ENCODE measurements at places on chromosomes 16 and 17.

GRCh38 chr16:3188925-3189825 is 1.2 kb downstream of the OR1F1 start:
- DNase-seq, result peak; percentile 58

GRCh38 chr17:80825471-80826345 is 165.9 kb upstream of the CHMP6 start:
- no peak for DNase-seq

GRCh38 chr16:1908184-1908583 is 10.0 kb downstream of the HS3ST6 start:
- peak; percentile 26 for DNase-seq

DNA sequence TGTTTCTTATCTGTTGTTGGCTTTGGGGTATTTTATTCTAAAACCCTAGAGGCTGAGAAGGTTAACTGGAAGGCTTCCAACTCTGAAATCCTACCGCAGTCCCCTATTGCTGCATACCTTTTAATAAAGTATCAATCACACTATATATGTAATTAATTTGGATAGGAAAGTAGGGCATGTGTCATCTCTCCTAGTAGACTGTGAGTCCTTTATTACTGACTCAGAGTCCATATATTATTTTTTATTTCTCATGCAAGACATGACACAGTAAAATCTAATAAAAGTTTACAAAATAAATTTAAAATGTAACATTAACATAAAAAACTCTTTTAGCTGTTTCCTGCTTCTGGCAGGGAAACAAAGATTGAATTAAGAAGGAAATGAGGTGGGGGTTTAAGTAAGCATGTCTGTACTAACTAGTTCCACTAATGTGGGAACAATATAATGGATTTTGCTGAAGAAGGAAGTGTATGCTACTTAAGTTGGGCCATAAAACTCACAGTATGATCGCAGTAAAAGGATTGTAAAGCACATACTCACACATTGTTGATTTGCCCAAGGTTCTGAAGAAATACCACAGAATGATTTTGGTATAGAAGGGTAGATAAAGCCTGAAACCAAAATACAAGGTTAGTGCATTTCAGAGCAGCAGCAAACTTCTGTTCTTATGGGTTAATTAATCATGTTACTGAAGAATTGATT is 97.6 kb upstream of the HLF start:
- DNase-seq, result no peak

DNA sequence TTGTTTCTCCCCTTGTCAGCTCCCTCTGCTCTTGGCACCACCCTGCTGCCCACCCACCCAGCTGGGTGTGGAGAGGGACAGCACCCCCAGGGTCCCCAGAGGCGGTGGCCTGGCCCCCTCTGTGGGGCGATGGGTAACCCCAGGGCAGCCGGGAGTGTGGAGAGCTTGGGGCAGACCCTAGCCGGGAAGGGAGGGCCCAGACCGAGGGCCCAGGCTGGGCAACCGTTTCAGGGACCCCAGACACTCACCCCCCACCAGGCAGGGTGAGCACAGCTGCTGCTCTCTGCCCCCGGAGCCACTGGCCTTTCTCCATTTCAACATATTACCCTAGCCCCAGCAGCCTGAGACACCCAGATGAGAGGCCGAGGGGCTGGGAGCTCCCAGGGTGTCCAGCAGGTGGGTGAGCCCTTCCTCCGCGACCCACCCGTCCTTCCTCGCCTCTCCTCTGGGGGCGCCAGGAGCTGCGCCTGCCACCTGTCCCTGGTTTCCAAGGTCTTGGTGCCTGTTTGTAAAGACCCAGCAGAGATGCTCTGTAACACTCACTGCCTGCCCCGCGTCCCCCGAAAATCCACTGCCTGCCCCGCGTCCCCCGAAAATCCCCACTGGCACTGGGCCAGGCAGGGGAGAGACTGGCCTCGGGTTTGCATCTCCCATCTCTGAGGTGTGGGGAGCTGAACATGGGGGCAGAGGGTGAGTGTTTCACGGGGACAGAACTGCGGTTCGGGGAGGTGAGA is 45.4 kb downstream of the BAHCC1 start:
- DNase-seq, result no peak

DNA sequence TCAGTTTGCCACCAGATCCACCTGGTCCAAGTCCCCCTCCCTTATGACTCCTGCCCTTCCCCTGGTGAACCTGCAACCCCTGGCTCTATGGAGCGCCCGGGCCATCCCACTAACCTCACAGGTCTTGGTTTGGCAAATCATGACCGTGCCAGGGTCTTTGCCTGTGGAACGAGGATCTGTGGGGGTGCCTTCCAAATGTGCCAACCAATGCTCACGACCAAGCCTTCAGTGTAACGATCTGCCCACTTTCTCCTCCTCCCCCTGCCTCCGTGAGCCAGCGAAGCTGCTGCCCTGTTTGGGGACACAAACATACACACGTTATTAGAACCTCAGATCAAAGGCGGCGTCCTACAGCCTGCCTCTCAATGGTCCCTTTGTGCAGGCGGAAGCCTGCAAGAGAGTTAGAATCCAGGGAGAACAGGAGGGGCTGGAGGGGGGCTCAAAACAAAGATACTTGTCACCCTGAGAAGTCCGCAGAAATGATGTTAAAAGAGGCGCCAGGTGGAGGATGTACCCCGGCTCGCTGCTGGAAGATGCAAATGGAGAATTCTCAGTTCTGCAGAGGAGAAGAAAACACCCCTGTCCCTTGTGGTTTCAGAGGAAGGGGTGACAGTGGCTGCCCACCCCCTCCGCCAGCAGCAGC is 9.0 kb upstream of the NKD1 start:
- DNase-seq, result no peak

- DNase-seq, result no peak
Measured at GRCh38 chr17:37708616-37709212, 36.1 kb downstream of the HNF1B start.

GRCh38 chr17:35612924-35613521 is 25.9 kb downstream of the AP2B1 start:
- DNase-seq, result peak; percentile 51

DNA sequence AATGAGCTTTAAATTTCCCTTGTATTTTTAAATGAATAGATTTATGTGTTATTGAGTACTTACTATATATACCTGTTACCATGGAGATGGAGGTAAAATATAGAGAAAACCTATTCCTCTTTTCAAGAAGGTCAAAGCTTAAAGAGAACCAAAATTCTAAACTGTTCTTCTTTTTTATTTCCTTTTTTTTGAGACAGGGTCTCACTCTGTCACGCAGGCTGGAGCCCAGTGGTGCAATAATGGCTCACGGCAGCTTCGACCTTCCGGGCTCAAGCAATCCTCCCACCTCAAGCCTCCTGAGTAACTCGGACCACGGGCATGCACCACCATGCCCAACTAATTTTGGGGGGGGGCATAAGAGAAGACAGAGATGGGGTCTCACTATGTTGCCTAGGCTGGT is 25.0 kb upstream of the TMEM97 start:
- no peak for DNase-seq

- no peak for DNase-seq
Measured at GRCh38 chr17:63652106-63652505, 29.9 kb downstream of the MAP3K3 start.

DNA sequence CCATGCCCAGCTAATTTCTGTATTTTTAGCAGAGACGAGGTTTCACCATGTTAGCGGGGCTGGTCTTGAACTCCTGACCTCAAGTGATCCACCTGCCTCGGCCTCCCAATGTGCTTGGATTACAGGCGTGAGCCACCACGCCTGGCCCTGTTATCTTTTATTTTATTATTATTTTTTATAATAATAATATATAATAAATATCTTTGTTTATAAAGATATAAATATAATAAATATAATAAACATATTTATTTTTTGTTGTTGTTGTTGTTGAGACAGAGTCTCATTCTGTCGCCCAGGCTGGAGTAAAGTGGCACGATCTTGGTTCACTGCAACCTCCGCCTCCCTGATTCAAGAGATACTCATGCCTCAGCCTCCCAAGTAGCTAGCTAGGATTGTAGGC is 7.0 kb upstream of the RNF157 start:
- DNase-seq, result no peak

GRCh38 chr17:76111956-76112355 is 8.4 kb upstream of the EXOC7 start:
- DNase-seq, result peak; percentile 25

GRCh38 chr16:60485872-60486489 is 1550.3 kb downstream of the CDH8 start:
- DNase-seq, result peak; percentile 3

DNA sequence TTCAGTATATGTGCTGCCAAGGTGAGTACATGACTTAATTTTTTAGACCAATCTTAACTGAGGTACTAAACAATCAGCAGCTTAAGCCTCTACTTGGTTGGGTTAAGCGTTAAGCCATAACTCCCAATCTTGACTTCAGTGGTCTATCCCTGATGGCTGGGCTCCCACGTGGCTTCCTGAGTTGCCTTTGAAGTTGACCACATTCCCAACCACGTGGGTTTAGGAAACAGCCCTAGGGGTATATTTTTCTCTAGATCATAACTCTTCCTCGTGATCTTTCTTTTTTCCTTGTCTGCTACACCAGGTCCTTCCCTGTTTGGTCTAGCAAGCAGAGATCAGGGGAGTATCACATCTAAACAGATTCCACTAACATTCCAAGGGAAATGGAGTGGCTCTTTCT is 20.1 kb upstream of the PIRT start:
- no peak for DNase-seq

DNA sequence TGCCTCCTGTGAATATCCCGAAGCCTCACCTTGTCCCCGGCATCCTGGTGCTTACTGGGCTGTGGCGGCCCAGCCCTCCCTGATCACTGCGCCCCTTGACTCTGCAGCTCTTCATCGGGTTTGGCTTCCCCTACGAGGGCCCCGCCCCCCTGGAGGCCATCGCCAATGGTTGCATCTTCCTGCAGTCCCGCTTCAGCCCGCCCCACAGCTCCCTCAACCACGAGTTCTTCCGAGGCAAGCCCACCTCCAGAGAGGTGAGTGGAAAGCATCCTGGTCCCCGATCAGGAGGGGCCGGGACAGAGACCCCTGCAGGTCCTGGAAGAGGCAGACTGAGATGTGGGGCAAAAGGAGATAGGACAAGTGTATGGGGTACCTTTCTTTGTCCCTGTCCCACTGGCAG is 72.1 kb downstream of the MGAT5B start:
- no peak for DNase-seq

DNA sequence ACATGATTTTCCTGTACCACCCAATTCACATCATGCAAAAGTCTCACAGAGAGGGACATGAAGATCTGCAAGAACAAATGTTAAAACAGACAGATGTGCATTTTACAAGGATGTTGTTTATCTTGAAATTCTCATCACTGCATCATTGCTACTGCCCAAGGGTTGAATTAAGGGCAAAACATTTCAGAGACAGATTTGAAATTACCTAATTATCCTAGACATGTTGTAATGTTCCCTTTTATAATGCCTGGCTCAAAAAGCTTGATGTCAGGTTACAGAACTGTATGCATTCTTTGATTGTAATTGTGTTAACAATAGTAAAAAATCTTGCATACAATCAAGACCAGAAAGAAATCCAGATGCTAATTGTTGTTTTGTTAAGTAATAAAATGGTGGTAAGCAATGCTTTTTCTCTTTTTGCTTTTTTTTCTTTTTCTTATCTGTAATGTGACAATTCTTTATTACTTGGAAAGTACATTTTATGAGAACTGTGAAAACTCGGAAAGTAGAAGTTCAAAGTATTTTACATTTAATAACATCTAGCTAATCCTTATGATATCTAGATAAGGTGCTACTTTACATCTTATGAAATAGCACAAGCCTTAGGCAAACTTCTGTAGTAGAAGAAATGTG is 3.6 kb upstream of the DUSP14 start:
- DNase-seq, result peak; percentile 32

DNA sequence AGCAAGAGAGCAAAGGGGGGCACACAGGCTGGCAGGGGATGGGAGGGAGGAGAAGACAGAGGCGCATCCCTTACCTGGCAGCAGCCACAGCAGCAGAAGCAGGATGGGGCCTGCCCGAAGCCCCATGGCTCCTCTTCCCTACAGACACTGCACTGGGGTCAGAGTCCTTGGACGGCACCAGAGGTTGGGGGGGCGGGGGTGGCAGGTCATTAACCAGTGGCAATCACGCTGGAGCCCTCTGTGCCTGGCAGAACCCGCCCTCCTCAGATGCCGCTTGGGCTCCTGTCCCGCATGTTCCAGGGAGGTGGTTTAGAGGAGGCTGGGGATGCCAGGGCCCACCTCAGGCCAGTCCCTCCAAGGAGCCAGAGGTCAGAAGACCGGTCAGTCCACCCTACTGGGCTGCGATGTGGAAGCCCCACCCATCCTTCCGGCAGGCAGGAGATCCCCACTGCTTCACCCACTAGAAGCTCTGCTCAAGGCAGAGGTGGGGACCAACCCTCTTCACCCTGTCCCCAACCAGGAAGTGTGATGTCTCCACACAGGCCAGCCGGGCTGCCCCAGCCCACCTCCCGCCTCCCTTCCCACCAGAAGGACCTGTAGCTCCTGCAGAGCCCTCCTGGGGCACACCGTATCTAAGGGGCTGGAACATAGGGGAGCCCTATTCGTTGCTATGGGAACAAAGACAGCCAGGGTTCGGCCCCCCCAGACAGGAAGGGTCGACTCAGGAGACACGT is 11.7 kb downstream of the ZG16B start:
- no peak for DNase-seq

- DNase-seq, result no peak
Measured at GRCh38 chr17:67970783-67971182, 25.5 kb downstream of the C17orf58 start.

GRCh38 chr17:28405632-28406472 is at the start of gene SLC46A1:
TSS of gene SLC46A1 (minus strand) at chr17:28406212. CDS start at chr17:28406114, 98 bp downstream.
- peak; percentile 26 for DNase-seq

DNA sequence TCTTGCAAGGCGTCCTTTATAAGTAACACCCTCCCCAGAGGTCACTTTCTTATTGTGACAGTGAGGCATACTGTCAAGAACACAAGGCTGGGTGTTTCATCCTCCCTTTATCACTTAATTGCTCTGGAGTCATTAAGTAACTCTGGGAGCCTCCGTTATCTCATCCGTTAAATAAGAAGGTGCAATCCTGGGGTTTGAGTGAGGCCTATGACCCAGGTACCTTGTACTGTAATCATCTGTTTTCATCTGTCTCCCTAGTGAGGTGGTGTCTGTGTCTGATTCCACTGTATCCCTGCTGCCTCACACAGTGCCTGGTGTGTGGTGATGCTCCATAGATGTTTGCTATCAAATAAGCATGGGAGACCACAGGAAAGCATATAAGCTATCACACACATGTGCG is 17.7 kb downstream of the TNS4 start:
- DNase-seq, result no peak

DNA sequence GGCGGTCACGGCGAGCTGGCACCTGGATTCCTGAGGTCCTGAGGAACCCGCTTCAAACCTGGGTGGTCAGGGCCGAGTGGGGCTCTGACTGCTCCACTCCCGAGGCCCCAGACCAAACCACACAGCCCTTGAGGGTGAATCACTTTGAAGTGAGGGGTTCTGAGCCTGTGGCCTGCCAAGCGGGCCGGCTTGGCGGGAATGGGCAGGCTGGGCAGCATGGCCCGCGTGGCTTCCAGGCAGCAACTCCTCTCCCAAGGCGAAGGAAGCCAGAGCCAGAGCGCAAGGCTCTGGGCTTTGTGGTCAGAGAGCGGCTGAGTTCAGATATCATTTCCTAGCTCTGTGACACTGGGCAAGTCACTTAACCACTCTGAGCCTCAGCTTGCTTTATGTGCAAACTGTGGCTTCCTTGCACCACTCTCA is 42.7 kb downstream of the CMIP start:
- no peak for DNase-seq

GRCh38 chr16:66144641-66145040 is 221.8 kb upstream of the CDH5 start:
- DNase-seq, result no peak

- no peak for DNase-seq
Measured at GRCh38 chr16:55042556-55043432, 112.1 kb downstream of the IRX5 start.

- no peak for DNase-seq
Measured at GRCh38 chr17:58233543-58233942, 4.8 kb upstream of the LPO start.

- no peak for DNase-seq
Measured at GRCh38 chr17:17206913-17207335, 791 bp upstream of the PLD6 start.

Measured in AG10803 (cell line).